NCI-H460 (cell line): ENCODE measurements at places on chromosomes 4 and X. TPM values are rescaled to one million over a fixed set of nuclear protein-coding genes. Genes with fewer than 3 reads are reported as not detected.

The MID1IP1 gene
- total RNA-seq = 157 and 166 TPM in 2 replicates

GRCh38 chr4:185457136-185457535 is 14.4 kb downstream of the CCDC110 start:
- no peak for DNase-seq

GRCh38 chrX:106692425-106693065 is 34.0 kb upstream of the RNF128 start:
- no peak for DNase-seq

GRCh38 chr4:185767528-185767927 is 44.5 kb downstream of the SORBS2 start:
- no peak for DNase-seq

- no peak for DNase-seq
Observed at GRCh38 chr4:14848229-14848628, 154.1 kb upstream of the CPEB2 start.

The LAS1L gene
- total RNA-seq = 45.4 and 48.7 TPM in 2 replicates

DNA sequence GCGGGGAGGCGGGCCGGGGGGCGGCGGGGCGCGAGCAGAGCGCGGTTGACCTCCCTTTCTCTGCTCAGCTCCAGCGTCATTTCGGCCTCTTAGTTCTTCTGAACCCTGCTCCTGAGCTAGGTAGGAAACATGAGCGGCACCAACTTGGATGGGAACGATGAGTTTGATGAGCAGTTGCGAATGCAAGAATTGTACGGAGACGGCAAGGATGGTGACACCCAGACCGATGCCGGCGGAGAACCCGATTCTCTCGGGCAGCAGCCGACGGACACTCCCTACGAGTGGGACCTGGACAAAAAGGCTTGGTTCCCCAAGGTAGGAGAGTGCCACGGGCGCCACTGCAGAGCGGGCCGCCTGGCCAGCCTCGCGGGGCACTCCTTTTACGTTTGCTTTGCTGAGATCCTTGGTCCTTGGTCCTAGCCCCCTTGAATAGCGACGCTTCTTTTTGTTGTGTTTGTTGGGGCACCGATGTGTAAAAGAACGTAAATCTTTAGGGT is at the start of gene HTATSF1:
HTATSF1 (plus strand) TSS at position 37 of the 497 bp plus-strand sequence; CDS start at position 130, 93 bp downstream.
- no peak for DNase-seq

- DNase-seq = no peak
Observed at GRCh38 chrX:2676794-2677675, 14.1 kb upstream of the CD99 start.

GRCh38 chr4:8689741-8690140 is 97.2 kb downstream of the CPZ start:
- no peak for DNase-seq

DNA sequence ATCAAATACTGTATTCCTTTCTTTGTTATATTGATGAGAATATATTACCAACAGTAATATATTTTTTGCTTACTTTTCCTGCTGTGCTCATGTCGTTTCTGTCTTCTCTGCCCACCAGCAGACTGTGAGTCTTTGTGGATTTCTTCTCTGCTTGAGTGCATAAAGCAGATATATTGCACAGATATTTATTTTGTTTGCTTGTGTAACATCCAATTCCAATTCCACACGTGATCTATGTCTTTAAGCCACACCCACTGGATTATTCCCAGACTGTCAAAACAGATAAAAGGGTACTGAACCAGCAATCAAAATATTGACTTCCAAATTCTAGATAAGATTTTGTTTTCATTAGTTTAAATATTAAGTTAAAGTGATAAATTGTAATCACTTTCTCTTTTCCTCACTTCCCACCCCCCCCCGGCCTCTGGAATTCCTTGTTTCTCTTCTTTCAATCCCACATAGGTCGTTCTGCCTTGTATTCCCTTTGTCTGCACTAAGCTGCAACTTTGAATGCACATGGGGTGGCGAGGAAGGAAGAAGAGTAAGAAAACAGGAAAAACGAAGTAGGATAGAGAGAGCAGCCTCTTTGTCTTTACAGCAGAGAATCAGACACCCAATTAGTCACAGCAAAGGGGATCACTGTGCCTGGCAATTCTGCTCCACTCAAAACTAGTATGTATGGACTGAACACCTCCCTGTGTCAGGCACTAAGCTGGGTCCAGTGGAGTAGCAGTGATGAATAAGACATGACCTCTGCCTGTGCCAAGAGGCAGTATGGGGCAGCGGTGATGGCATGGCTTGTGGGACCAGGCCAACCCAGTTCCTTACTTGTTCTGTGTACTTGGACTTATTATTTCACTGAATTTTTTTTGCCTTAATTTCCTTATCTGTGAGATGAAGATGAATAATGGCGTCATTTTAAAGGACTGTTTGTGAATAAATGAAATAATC is at the start of gene ADH1B:
ADH1B (minus strand) TSS at position 161 of the 951 bp plus-strand sequence; CDS start at position 91, 70 bp downstream.
- no peak for DNase-seq

GRCh38 chr4:19776929-19777328 is 474.8 kb upstream of the SLIT2 start:
- DNase-seq = no peak
